ENCODE measurements at places on chromosomes 13 and 19.

DNA sequence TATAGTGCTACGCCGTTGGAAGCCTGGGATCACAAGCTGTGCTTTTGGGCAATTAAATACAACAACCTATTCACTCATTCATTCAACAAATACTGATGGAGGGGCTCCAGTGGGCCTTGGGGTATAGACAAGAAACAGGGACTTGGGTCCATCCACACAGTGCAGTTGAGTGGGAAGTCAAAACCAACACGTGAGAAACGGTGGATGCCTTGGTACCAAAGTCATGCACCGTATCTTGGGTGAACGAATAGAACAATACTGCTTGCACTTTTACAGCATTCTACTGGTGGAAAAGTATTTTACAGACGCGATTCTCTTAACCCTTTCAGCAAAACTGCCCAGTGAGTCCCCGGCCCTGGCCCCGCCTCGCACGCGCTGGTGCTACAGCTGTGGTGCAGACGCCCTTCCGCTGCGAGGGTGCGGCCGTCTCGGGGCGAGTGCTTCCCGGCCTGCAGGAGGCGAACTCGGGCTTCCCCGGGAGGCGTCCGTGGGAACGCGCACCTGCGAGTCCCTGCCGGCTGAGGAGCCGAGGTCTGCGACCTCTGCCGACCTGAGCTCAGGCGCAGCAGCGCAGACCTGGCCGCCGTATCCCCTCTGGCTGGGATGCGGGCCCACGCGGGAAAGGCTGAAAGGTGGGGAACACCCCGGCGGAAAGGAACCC lies 8.3 kb downstream of the TNFRSF19 start:
- DNase-seq: peak; percentile 86

GRCh38 chr19:15393963-15394362 lies 14.4 kb upstream of the AKAP8 start:
- DNase-seq: no peak

GRCh38 chr13:67281466-67281865 lies 51.3 kb upstream of the PCDH9 start:
- no peak for DNase-seq

- no peak for DNase-seq
These were observed 10.9 kb downstream of the KASH5 start for GRCh38 chr19:49398931-49399330.

DNA sequence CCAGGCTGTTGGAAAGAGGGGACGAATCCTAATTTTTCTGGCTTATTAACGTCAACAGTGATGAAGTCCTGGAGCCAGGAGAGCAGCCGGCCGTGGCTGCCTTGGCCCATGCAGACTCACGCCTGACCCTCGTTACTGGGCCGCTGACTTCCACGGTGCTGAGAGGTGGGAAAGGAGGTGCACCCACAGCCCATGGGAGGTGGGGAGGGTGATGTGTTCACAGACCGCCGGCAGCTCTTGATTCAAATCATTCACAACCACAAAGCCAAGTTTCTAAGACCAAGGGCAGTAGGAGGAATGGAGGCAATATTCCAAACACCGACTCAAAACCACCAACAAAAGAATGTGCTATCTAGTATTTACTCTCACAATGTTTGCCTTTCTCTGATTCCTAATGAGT lies 24.3 kb downstream of the COL4A2 start:
- DNase-seq: no peak

Data from NCI-H1092 treated with DMSO at 0.1 percent for 48 hours (cell line).